Left forelimb (tissue), 1 donor: ENCODE measurements at places on chromosomes 7 and 10.

DNA sequence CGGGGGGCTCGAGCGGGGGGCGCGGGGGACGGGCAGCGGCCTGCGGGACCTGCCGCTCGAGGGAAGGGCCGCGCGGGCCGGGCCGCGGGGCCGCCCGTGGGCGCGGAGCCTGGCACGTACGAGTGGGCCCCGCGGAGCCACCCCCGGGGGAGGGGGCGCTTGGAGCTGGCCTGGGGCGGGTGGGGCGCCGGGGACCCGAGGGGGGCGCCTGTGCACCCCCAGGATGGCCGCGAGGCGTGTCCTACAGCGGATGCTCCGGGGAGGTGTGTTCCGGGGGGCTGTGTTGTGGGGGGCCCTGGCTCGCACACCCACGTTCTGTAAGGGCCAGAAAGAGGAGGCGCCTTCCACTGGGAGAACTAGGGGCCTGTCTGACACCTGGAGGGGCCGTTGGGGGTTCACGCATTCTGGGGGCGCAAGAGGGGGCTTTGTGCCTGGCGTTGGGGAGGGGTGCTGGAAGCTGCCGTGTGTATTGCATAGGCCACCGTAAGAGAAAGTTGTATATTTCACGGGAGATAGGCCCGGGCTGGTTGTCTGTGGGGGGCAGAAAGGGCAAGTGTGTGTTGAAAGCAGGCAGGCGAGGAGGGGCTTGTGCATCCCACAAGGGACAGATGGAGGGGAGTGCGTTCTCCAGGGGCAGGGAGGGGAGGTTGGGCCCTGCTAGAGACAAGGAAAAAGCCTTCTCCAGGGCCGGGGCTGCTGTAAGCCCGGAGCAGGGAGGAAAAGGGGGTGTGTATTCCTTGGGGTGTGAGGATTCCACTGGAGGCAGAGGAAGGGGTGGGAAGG, 663 bp downstream of the VPS37D start:
- DNase-seq, result no peak

DNA sequence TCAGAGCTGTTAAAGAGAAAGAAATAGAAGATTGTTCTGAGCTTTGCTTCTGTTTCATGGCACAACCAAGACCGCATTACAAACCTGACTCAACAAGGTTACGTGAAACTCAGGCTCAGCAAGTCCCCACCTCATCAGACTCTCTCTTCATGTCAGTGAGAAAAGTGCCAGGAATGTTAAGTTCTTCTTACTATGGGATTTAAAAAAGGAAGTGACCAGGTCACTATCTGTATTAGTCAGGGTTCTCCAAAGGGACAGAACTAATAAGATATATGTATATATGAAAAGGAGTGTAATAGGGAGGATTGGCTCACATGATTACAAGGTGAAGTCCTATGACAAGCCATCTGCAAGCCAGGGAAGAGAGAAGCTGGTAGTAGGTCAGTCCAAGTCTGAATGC, 25.4 kb upstream of the PAPSS2 start:
- DNase-seq, result no peak

DNA sequence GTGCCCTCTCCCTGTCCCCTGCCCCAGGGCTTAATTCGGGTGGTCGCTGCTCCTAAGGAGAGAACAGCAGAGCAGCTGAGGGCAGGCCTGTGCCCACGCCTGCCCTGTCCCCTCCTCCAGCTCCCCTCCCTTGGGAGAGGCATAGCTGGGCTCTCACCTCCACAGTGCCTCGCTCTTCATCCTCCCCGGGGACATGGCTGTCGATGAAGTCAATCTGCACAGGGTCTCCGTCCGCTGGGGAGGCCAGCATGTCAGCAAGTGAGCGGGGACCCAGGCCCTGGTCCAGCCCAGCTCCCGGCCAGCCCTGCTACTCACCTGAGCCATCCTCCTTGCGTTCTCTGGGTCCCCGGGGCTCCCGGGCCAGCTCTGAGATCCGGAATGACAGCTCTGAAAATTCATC, 3.8 kb upstream of the SAP25 start:
- DNase-seq, result no peak

- no peak for DNase-seq
Observed at GRCh38 chr7:33449847-33450246, 320.5 kb downstream of the BBS9 start.

- no peak for DNase-seq
Observed at GRCh38 chr7:64999165-65000004, 7.1 kb downstream of the ERV3-1 start.

DNA sequence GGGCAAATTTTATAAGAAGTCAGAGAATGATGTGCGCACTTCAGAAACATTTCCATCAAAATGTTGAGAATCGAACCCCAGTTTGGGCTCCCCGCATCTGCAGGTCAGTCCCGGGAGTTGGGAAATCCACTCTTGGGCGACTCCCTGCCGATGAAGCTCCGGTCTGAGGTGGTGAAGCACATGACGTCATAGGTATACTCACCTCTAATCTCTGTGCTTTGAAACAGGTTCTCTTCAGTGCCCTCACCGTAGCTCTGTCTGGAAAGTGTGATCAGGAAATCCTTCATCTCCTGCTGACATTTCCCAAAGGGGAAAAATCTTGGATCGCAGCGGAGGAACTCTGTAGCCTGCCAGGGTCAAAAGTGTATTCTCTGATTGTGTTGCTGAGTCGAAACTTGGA, 138.5 kb downstream of the ABCA13 start:
- DNase-seq, result no peak

- DNase-seq, result no peak
Observed at GRCh38 chr10:85557706-85558105, 808.9 kb downstream of the GRID1 start.

- DNase-seq, result no peak
Observed at GRCh38 chr7:12888717-12889116, 201.3 kb downstream of the ARL4A start.

DNA sequence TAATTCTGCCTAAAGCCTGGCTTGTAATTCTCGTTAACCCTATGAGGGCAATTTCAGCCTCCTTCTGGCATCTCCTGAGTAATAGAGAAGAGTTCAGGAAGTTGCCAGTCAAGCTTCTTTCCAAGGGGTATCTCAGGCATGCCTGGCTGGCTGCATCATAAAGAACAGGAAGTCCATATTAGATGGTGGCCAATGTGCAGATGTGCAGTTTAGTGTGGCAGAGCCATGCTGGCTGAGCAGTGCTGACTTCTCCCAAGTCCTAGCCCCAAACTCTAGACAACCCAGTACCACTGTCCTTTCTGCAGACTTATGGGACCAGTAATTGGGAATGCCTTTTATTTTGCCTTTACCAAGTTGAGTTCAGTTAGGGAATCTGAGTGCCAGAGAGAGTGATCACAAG, 517.9 kb downstream of the GALNT17 start:
- no peak for DNase-seq

GRCh38 chr10:122173337-122173736, 97.8 kb upstream of the BTBD16 start:
- DNase-seq, result no peak

GRCh38 chr10:89305766-89306433, 4.1 kb downstream of the IFIT2 start:
- DNase-seq, result no peak

- DNase-seq, result no peak
Observed at GRCh38 chr10:92124020-92124419, 166.9 kb downstream of the CPEB3 start.

- no peak for DNase-seq
Observed at GRCh38 chr7:127692200-127692599, 40.2 kb downstream of the SND1 start.

DNA sequence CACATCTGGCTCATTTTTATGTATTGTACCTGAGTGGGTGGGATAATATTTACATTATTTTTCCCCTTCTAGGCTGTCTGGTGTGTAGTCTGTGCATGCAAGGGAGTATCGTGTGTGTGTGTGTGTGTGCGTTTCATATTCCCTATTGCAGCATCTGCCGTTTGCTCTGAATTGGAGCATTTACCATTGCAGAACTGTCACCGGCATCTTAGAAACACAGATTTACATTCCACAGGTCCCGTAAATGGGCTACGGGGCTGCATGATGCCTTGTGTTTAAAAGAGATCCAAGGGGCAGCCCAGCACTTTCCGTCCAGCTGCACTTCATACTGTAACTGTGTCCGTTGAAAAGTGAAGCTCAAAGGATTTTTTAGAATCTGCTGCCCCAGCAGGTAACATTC, 167.1 kb upstream of the KIAA1217 start:
- no peak for DNase-seq

GRCh38 chr10:97150013-97150595, 35.7 kb downstream of the SLIT1 start:
- no peak for DNase-seq

DNA sequence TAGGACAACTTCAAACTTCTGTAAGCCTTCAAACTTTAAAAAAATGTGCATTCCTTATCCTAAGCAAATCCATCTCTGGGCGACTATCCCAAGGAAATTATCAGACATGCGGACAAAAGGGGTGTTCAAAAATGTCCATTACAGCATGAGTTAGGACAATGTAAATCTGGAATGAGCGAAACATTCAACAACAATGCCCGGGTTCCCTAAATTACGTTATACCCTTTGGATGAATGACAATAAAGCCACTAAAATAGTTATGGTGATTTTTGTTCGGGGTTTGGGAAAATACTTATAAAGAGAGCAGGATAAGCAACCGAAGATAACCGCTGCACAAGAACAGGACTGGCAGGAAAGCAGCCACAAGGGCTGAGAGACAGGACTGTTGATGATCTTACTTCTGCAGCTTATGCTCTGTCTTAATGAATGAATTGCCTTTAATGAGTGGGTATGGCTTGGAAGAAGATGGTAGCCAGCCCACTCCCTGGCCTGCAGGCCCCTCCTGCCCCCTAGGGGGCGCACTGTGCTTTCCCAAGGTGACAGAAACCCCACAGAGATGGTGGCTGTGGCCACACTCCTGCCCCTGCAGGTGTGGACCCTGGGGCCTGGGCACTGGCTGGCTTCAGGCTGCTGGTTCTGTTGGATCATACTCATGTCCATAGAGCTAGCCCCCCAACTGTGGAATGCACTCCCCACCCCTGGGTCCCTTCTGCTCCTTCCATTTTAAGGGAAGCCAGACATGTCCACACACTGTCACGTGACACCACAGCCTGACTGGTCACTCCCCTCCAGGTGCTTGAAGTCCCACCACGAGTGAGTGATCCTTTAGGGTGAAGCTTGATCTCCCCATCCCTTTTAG, 45.0 kb downstream of the ZCCHC24 start:
- DNase-seq, result no peak

- no peak for DNase-seq
Observed at GRCh38 chr10:101829561-101830315, 11.5 kb upstream of the OGA start.

DNA sequence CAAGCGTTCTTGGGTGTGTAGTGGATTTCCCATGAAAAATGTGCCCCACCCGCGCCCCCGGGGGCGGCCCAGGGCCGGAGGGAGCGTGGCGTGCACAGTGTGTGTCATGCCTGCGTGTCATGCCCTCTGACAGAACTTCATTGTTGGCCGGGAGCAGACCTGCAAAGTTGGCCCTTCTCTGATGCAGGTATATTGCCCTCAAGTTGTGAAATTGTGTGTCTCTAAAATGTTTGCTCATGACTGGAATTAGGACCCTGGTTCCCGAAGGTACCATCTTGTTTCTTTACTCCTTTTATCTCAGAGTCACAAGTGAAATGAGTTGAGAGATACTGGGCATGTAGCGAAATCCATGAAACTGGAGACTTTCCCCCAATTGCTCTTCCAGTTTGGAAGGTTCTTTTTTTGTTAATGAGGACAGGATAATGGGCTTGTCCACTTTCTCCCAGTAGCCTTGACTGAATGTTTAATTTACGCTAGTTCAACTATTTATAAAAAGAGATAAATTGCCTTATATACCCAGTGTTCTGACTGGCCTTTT, 26.2 kb downstream of the ADK start:
- no peak for DNase-seq

GRCh38 chr10:67784474-67784873, 53.5 kb downstream of the DNAJC12 start:
- DNase-seq, result no peak

DNA sequence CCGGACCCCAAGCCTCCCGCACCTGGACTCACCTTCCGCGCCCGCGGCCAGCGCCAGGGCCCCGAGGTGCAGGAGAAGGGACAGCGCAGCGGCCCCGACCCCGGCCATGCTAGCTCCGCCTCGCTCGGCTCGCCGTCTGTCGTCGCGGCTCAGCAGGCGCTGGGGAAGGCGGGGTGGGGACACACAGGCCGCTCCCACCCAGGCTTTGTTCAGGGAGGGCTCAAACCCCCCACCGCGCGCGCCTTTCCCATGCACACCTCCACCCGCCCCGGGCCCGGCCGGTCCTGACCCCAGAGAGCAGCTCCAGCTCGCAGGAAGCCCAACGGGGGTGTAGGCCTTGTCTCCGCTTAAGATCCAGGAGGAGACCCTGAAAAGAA, at the start of gene KCP:
KCP (minus strand) TSS at position 141 of the 377 bp plus-strand sequence; CDS start at position 108, 33 bp downstream.
- DNase-seq, result peak; percentile 65

DNA sequence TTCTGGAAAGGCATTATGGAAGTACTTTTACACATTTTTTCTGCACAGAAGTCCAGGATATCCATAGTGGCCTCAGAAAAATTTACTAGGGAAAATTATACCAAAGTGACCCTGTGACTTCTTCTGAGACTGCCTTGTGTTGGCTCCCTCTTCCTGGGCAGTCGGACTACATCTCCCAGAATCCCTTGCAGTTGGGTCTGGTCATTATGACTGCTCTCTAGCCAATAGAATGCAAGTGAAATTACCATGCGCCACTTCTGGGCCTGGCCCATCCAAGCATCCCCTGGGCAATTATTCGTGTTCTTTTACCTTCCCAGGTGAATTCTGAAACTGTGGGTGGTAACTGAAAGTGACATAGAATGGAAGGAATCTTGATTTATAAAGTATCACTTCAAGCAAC, 430.9 kb downstream of the ACTR3B start:
- DNase-seq, result no peak

- DNase-seq, result no peak
Observed at GRCh38 chr7:95861041-95861440, 88.7 kb downstream of the DYNC1I1 start.

GRCh38 chr10:132163278-132163765, 23.4 kb upstream of the DPYSL4 start:
- no peak for DNase-seq

GRCh38 chr7:76211216-76211615, 9.5 kb downstream of the SRRM3 start:
- DNase-seq, result no peak

DNA sequence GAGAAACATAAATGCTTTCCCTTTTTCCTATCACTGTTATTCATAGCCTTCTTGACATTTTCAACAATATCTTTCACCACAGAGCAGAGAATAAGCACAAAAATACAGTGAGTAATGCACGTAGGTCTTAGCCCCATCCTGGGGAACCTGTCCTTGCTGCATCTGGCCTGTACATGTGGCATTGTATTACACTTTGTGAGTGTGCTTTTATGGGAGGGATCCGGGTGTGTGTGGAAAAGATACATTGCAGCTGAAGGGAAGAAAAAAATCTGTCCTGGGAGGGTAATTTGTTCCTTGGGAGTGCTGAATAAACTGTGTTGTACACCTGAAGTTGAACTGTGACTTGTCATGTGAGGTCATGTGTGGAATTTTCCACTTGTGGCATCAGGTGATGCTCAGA, 422.7 kb upstream of the LRGUK start:
- DNase-seq, result no peak

- no peak for DNase-seq
Observed at GRCh38 chr7:45974540-45975360, 53.7 kb upstream of the IGFBP3 start.
